CD4-positive, alpha-beta T cell treated with Interleukin-21 for 1 hour (primary cell): ENCODE measurements at places on chromosomes 5 and 9.
A peak's percentile ranks its signal among the peaks of the same experiment; 100 is the strongest.

DNA sequence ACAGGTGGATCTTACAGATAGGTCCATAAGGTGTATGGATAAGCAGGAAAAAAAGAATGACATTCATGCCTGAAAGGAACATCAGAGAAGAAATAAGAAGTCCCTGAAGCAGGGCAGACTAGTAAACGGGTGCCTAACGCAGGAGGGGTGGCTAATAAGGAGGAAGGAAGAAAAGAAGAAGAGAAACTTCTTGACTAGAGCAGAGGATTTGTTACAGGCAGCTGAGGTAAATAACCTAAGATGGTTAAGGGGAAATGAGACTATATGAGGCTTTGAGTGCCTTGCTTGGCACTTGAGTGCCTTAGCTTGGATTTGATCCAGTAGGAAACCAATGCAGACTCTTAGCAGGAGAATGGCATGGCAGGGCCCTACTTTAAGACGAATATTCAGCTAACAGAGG, 313.5 kb upstream of the PDE4D start:
- DNase-seq: no peak

GRCh38 chr5:17720071-17720470, 85.8 kb downstream of the TAF11L14 start:
- DNase-seq: no peak

DNA sequence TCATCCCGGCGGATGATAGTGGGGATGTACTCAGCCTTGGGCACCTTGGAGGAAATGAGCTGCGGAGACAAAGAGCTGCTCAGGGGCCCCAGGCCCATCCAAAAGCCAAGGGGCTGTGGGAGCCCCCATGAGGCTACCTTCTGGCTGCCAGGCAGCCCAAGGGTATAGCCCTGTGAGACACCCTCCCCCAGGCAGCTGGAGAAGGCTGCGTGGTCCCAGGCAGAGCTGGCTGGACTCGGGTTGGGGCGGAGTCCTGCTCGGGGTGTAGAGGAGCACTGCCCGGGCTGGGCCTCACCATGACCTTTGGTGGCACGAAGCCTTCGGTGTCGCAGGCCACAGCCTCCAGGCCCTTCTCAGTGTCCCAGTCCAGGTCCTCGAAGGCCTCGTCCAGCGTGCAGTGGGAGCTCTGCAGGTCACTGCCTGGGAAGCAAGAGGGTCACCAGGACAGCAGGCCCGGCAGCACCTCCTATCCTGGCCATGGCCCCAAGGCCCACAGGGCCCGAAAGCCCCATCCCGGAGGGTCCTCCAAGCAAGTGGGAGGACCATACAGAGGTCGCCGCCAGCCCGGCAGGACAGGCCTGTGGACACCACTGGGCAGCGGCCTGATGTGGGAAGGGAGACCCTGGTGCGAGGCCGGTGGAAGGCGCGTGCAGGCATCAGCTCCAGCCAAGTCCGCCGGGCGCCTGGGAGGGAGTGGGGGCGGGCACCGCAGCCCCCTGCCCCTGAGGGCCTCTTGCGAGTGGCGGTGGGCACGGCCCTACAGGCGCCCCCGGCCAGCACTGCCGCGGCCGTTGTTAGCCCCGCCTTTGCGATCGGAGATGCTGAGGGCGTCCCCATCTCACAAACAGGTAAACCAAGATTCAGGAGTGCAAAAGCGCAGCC, 6.1 kb downstream of the NSMF start:
- DNase-seq: no peak

DNA sequence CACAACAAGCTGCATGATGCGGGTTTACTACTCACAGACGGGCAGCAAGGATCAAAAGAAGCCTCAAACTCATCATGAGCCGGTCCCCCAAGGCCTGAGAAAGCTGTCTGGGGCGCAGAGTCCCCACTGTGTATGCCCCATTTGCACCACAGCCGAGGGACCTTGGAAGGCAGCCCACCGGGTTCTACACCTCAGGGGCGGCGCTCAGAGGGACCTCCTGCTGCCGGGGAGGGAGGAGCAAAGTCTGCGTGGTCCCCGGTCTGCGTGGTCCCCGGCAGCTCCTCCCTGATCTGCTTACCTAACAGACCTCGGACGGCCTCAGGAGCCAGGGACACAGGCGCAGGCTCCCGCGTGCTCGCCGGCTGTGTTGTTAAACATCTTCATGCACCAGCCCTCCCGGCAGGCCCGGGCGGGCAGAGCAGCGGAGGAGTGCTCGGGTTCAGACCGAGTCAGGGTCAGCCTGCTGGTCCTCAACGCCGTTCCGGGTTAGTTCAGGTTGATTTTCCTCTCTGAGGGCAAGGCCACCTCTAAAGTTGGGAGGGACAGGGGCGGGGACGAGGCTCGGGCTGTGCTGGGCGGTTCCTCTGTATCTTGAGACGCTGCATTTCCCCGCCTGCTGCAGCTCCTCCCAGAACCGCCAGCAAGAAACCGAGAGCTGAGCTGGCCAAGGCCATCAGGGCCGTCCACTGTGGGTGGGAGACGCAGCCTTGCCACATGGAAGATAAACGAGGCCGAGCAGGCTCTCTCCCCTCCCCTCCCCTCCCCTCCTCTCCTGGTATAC, 74.6 kb downstream of the MRPL36 start:
- DNase-seq: peak; percentile 20

DNA sequence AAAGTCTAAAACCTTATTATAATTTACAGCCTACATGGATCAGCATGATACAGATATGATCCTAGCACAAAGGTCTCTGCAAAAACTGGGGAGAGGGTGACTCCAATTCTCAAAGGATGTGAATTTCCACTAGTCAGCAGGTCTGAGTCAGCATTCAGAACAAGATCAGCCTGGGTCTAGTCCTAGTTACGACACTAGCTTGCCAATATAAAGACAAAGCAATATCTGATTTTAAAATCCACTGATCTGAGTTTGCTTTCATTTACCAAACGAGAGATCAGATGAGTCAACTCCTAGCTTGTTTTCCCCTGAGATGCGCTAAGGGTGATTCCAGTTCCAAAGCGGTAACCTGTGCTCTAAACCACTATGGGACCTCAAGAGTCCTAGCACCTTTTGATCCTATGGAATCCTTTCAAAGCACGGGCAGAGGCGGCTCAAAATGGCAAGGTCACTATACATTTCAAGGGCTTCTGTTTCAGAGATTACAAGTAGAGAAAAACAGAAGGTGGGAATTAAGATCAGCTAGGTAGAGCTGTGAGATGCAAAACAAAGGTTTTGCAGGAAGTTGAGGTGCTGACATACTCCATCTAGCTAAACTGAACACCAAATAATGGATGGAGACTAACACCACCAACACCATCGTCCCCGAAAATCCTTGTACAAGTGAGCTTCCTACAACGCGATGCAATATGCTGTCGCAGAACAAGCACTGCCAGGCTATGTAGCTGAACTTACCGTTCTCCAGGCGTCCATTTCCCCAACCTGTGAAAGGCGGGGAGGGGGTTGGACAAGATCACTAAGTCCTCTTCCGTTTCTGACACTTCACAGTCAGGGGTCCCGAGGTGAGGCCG, 906 bp downstream of the SLC25A51 start:
- DNase-seq: no peak
